ENCODE measurements at places on chromosomes 7 and 10. TPM values are rescaled to one million over a fixed set of nuclear protein-coding genes. Genes with fewer than 3 reads are reported as not detected.

The NME8 gene
- total RNA-seq: not detected

The FOXP2 gene
- total RNA-seq: 13.1 TPM

The PON1 gene
- not detected for total RNA-seq

The HOXA6 gene
- total RNA-seq: not detected

The HOXA2 gene
- total RNA-seq: 0.12 TPM

The TBC1D12 gene
- 16.9 TPM for total RNA-seq

The OR2A1 gene
- total RNA-seq: 0.12 TPM

The SPDYE2 gene
- not detected for total RNA-seq

The LIPJ gene
- total RNA-seq: not detected

The FZD1 gene
- 43.6 TPM for total RNA-seq

The COL28A1 gene
- total RNA-seq: under 0.01 TPM

The PTPN20 gene
- 3.8 TPM for total RNA-seq

The CHCHD2 gene
- 215 TPM for total RNA-seq

The KEL gene
- total RNA-seq: not detected

The CYP26C1 gene
- total RNA-seq: 0.16 TPM

The CROT gene
- 13.8 TPM for total RNA-seq

The LIPN gene
- not detected for total RNA-seq

The PAPOLB gene
- total RNA-seq: 0.16 TPM

The EVX1 gene
- total RNA-seq: not detected

The THNSL1 gene
- total RNA-seq: 2.1 TPM

The RARRES2 gene
- not detected for total RNA-seq

The FOXI2 gene
- not detected for total RNA-seq

The UNC5B gene
- 36.1 TPM for total RNA-seq

The ADAM22 gene
- total RNA-seq: 5.5 TPM

The NRCAM gene
- 3.4 TPM for total RNA-seq

The ARMC3 gene
- total RNA-seq: not detected

The AKR1C4 gene
- total RNA-seq: not detected

The PIP gene
- not detected for total RNA-seq

The WNT8B gene
- not detected for total RNA-seq

The SLC16A12 gene
- total RNA-seq: not detected

The C10orf90 gene
- not detected for total RNA-seq

The ASAH2 gene
- 0.12 TPM for total RNA-seq

The FAM20C gene
- total RNA-seq: 70.4 TPM

The TMEM176A gene
- 0.12 TPM for total RNA-seq

The POMZP3 gene
- 3.3 TPM for total RNA-seq

The CLCN1 gene
- total RNA-seq: under 0.01 TPM

The LRRC17 gene
- 4.9 TPM for total RNA-seq

The AKR1C8 gene
- not detected for total RNA-seq

The SPDYE8 gene
- total RNA-seq: not detected
